ENCODE measurements at places on chromosomes 1 and 21.

- DNase-seq: no peak
Observed at GRCh38 chr1:199038156-199038555, 399.3 kb downstream of the PTPRC start.

DNA sequence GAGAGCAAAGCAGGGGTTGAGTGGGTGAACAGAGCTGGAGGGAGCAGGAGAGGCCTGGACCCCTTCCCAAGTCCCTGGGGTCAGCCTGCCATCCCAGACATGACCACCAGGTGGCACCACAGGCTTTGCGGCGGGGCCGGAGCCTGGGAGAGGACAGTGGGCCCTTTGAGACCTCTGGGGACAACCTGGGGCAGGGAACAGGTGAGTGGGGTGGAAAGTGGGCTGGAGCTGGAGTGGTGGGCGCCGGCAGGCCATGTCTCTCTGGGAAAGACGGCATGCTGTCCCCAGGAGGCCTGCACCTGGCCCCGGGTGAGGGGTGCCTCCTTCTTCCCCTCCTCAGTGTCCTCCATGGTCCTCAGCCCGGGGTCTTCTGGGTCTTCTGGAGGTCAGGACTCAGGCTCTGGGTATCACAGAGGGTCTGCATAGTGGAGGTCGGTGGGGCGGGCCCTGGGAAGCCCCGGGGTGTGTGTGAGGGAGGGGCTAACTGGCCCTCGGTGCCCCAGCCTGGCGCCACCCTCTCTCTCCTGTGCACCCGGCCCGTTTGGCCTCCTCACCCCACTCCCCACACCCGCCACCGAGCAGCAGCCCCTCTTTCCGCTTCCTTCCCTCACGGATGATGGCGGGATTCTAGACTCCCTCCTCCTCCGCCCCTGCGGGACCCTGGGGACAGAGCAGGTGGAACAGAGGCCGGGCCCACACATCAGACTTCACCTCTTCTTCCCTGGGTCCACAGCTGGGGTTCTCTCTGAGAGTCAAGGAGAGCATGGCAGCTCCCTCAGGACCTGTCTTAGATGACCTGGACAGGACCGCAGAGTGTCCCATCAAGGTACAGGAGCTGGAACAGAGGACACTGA is 28.5 kb upstream of the PKP1 start:
- peak; percentile 89 for DNase-seq

- DNase-seq: no peak
Observed at GRCh38 chr1:114718661-114719423, 2.3 kb upstream of the NRAS start.

- no peak for DNase-seq
Observed at GRCh38 chr1:19432943-19433718, 52.2 kb downstream of the CAPZB start.

- DNase-seq: no peak
Observed at GRCh38 chr1:17846341-17846740, 91.2 kb downstream of the ACTL8 start.

DNA sequence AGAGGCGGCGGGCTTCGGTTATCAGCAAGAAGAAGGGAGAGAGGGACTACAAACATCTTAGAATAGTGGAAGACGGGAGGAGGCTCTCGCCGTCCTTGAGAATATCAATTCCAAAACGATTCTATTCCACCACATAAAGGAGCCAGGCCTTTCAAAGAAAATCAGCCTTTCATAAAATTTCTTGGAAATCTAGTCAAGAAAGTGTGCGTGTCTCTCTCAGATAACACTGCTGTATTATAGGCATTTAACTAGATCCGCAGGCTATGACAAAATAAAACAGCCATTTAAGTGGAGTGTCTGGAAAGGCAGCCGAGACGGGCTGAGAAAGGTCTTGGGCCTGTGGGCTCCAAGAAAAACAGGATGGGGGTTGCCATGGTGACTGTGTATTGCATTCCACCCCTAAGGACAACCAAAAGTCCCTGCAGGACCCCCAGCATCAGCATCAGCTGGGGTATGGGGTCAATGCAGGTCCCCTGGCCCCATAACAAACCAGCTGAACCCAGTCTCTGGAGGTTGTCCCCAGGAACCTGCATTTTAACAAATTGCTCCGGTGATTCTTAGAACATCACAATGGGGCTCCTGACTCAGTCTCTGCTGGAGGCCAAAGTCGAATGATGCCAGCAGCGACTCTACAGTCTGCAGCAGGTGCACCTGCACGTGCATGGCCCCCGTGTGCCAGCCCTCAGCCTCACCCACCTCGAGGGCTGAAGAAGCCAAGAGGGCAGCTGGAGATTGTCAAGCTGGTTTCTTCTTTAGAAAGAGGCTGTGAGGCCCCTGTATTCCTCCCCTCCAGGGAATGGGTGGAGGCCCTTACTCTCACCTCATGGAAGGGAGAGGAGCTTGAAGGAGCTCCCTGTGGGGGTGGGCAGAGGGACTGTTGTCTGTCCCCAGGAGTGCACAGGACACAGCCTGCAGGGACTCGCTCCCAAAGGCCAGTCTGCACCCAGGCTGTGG is 287.4 kb downstream of the NPHP4 start:
- DNase-seq: no peak

GRCh38 chr1:200330741-200331428 is 79.0 kb downstream of the ZNF281 start:
- DNase-seq: no peak

GRCh38 chr21:45407629-45408247 is 2.8 kb downstream of the COL18A1 start:
- DNase-seq: no peak

DNA sequence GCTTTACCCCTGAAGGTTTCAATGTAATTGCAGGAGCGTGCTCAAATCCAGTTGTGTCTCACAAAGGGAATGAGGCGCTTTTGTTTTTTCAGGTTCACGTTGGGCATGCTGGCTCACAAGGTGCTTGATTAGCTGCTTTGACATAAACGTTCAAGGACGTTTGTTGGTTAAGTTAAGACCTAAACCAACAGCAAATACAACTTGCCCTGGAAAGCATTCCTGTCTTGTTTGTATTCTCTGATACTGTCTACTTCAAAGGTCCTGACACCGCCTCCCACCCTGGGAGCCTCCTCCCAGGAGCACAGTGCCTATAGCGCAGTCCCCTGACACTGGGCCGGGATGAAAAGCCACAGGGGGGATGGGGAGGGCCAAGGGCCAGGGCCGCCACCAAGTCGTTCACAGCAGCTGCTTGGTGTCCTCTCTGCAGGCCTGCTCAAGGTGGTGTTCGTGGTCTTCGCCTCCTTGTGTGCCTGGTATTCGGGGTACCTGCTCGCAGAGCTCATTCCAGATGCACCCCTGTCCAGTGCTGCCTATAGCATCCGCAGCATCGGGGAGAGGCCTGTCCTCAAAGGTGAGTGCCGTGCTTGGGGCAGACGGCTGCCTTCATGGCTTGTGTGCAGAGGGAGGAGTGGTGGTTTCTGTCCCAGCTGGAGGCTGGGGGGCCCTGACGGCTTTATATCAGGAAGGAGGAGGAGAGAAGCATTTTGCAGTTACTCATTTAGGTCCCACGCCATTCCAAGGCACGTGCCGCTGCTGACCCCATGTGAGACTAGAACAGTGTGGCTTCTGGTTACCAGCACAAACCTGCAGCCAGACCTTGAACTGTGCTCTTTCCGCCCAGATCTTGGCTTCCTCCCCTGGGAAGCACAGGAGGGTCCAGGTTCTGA is 6.1 kb downstream of the FAM3B start:
- DNase-seq: no peak

DNA sequence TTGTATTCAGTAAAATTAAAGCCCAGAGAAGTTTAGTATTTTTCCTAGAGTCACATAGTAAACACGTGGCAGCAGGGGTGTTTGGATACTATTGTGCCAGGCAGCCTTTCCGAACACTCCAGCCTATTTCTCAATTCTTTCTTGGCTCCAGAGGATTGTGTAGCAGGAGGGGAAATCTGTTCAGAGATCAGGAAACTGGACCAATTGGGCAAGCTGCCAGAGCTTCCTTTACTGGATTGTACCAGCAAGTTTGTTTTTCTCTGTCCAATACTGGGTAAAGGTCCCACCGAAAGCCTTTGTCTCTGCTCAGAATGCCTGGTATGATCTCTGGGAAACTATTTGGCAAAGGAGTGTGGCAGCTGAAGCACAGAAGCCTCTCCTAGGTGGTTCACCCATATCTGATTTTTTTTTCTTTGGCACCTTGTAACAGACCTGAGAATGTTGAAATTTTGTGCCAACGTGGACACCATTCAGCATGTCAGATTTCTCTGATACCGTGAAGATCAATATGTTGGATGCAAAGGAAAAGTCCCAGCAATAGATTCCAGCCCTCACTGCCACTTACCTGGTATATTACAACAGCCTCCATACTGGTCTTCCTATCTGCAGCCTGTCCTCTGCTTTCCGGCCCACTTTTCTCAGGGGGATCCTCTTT is 126.2 kb downstream of the FGGY start:
- no peak for DNase-seq

DNA sequence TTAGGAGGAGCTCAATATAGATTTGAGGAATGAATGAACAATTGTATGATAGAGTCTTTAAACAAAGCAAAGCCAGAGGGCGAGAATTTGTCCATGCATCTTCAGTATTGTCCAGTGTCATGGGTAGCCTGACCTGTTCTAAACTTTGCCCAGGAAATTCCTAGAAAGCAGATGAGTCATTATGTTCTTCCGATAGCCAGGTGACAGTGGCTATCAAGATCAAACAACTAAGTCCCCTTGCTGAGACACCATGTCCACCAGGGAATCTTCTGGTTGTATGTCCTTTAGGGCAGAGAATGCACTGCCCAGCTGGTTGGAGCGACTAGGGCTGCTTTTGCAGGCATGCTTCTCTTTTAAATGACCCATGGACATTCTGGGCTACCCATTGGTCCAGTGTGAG is 1.8 kb upstream of the SLC26A9 start:
- no peak for DNase-seq

DNA sequence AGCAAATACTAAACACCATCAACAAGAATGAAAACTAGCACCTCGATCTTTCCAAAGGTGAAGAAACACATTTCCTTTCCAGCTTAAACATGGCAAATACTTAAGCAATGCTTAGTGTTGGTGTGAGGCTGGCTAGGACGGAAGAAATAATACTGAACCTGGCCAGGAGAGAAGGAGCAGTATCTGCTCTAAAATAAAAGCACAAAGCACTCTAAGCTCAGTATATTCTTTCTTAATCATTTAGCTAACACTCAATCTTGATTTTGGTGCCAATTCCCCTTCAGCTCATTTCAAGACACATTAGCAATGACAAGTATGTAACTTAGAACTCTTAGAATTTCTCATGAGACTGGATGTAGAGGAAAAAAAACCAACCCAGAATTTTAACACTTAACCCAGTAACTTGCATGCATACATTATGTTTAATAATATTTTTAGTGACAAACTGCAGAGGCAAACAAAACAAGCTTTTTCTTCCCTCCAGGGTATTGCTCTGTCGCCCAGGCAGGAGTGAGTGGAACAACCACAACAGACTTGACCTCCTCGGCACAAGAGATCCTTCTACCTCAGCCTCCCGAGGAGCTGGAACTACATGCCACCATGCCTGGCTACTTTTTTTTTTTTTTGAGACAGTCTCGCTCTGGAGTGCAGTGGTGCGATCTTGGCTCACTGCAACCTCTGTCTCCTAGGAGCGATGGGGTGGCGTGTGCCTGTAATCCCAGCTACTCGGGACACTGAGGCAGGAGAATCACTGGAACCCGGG is 54.3 kb downstream of the DEGS1 start:
- DNase-seq: no peak

GRCh38 chr1:208071435-208072031 is 160.6 kb upstream of the CD34 start:
- no peak for DNase-seq

DNA sequence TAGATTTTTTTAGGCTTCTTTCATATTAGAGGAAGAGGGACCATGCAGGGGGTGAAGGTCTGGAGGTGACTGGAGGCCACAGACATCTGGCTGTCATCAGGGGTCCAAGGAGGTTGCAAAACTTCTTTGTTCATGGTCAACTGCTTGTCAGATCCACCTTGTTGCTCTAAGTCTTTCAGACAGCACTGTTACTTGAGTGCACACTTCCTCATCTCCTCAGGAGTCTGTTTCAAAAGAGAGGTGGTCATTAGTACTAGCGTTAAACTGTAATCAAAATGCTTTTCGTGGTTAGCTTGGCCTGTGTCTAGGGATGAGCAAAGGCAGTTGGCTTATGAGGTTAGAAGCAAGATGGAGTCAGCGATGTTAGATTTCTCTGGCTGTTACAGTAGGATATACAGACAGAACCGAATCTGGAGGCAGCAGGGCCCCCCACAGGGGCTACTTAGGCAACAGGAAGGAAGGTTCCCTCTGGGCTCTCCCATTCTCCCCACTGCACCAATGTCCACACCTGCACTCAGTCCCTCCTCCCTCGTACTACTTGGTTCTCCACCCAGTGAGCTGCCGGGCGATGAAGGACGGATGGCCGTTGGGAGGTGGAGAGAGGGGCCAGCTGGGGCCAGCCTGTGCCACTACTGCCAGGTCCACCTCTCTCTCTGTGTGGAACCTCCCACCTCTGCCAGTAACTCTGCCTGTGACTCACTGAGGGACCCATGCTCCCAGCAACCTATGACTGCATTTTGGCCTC is 57.2 kb downstream of the TOR1AIP2 start:
- no peak for DNase-seq

DNA sequence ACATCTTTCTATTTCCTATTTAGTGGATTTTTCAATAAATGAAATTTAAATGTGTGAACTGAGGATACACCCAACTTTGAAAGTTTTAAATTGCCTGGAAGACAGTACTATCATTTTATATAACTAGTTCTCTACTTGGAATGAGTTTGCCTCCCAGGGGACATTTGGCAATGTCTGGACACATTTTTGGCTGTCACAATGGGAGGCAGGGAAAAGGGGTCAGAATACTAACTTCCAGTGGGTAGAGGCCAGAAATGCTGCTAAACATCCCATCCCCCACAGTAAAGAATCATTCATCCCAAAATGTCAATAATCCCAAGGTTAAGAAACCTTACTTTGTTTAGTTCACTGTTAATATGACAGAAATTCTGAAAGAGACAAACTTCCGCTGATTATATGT is 13.2 kb upstream of the NRAS start:
- no peak for DNase-seq

GRCh38 chr1:43363283-43363934 is 4.4 kb downstream of the ELOVL1 start:
- no peak for DNase-seq

GRCh38 chr1:172024516-172024915 is 183.2 kb downstream of the DNM3 start:
- no peak for DNase-seq

- no peak for DNase-seq
Observed at GRCh38 chr1:172600615-172601014, 58.3 kb upstream of the FASLG start.

DNA sequence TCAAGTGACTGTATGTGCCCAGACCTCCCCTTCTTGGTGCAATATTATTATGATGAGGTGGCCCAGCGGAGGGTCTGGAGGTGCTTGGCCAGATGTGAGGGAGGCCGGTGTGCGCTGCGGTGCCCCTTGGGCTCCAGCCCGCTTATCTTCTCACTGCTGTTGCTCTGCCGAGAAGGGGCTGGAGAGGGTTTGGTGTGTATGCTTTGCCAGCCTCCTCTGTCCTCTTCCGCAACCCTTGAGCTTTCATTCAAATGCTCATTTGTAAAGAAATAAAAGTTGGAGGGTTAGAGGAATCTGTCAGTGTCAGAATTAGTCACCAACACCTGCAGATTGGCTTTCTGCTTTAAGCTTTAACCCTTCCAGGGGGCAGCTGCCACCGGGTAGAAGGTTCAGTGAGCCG is 19.7 kb downstream of the RNF220 start:
- DNase-seq: no peak
